HEK293T (cell line): ENCODE measurements at places on chromosomes 7 and 10.

- DNase-seq: no peak
Observed at GRCh38 chr10:63703113-63703670, 182.0 kb downstream of the REEP3 start.

- DNase-seq: no peak
Observed at GRCh38 chr10:108901781-108902618, 1021.3 kb downstream of the XPNPEP1 start.

DNA sequence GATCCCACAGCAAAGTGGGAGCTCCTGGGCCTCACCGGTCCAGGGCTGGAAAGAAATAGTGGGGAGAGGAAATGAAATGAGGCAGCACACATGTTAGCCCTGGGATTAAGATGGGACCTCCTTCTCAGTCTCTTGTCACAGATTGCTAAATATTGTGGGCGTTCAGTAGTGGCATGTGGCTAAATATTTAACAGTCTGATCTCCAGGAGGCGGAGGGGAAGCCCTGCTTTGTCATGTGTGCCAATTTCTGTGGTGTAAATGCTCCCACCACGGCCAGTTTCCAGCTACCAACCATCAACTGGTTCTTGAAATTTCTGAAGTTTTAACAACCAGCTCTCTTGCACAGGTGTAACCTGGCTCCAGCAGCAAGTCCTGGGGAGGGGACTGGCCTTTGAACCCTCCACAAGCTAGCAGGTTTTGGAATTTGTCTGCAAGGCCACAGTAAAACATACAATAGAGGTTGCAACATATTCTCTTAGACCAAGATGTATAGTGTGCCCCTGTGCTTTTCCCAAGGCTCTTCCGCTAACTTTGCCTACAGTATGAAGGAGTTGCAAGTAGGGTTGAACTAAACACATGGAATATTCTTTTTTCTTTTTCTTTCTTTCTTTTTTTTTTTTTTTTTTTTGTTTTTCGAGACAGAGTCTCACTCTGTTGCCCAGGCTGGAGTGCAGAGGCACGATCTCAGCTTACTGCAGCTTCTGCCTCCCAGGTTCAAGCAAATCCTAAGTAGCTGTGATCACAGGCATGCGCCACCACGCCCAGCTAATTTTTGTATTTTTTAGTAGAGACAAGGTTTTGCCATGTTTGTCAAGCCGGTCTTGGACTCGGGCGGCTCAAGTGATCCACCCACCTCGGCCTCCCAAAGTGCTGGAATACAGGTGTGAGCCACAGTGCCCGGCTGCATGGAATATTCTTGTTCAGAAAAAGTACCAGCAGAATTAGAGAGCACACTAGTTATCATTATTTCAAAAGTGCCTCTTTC is 103.1 kb upstream of the PCBD1 start:
- no peak for DNase-seq

DNA sequence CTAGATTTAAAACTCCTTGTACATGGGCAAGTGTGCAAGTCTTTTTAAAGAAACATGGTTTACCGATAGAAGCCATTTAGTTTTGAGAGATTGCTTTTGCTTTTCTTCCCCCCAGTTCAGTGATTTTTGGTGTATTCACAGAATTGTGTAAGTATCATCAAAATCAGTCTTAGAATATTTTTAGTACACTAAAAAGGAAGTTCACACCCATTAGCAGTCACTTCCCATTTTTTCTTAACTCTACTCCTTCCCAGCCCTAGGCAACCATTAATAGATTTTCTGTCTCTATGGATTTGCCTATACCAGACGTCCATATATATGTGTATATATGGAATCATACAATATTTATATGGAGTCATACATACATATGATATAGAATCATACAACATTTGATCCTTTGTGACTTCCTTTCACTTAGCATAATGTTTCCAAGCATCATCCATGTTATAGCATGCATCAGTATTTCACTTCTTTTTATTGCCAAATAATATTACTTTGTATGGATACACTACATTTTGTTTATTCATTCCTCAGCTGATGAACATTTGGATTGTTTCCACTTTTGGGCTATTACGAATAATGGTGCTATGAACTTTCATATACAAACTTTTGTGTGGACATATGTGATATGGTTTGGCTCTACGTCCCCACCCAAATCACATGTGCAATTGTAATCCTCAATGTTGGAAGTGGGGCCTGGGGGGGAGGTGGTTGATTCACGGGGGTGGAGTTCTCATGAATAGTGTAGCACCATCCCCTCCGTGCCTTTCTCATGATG is 16.5 kb upstream of the ARL4A start:
- no peak for DNase-seq

DNA sequence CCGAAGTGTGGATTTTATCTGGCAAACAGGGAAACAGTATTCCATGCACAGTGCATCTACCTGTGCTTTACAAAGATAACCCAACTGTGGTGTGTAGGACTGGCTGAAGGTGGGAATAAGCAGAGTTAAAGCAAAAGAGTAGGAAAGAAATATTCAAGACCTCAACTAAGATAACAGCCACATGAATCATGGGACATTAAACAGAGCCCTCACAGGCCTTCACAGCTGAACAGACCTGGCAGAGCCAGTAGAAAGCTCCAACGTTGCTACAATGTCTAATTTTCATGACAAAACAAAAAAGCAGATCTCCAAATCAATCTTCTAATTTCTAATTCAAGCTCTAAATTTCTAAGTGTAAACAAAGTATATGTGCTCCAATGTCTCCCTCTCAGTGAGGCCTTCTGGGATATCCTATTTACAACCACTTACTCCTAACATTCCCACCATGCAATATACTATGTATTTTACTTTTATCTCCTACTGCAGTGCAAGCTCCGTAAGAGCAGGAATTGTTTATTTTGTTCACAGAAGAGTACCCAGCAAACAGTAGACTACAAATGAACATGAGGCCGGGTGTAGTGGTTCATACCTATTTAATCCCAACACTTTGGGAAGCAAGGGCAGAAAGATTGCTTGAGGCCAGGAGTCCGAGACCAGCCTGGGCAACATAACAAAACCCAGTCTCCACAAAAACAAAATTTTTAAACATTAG is 63.5 kb downstream of the UBE2H start:
- DNase-seq: no peak

DNA sequence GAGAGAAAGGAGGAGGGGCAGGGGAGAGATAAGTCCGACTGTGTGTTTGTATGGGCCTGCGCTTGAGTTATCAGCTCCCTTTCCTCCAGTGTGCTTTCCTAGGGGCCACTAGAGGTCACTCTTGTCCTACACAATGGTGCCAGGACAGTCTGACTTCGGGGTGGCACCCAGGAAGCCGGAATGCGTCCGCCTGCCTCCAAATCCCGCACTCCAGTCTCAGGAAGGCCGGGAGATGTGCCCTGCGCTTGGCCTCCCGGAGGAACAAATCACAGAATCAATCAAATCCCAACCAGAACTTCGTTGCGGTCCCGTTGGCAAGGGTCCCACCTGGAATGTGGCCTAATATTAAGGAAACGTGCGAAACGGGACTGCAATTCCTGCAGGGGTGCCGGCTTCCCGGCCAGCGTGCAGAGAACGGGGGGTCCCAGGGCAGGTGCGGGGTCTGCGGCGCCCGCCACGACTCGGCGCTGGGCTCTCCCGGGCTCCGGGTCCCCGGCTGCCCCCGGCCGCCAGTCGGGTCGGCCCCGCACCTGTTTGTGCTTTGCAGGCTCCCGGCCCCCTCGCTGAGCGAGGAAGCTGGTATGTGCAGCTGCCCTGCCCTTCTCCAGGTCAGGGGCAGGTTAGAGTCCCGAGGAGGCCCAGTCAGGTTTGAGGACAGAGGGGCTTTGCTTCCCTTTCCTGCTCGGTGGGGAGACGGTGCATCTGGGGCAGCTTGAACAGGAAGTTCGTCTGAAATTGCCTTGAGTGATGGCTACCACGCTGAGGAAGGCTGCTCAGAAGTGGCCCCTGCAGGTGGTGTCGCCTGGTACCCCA is 21.0 kb upstream of the HPS1 start:
- DNase-seq: peak; percentile 91

DNA sequence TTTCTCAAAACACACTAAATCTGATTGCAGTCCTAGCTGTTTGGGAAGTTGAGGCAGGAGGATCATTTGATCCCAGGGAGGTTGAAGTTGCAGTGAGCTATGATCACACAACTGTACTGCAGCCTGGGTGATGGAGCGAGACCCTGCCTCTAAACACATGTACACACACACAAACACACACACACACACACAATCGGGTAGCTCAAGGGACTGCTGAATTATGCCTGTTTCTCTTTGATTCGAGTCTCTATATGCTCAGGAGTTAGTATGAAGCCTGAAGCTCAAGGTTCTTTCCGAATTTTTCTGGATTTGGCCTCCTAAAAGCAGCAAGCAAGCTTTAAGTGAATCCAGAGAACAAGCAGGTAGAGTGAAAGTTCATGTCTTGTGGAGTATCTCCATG is 22.5 kb downstream of the PRTFDC1 start:
- DNase-seq: no peak

DNA sequence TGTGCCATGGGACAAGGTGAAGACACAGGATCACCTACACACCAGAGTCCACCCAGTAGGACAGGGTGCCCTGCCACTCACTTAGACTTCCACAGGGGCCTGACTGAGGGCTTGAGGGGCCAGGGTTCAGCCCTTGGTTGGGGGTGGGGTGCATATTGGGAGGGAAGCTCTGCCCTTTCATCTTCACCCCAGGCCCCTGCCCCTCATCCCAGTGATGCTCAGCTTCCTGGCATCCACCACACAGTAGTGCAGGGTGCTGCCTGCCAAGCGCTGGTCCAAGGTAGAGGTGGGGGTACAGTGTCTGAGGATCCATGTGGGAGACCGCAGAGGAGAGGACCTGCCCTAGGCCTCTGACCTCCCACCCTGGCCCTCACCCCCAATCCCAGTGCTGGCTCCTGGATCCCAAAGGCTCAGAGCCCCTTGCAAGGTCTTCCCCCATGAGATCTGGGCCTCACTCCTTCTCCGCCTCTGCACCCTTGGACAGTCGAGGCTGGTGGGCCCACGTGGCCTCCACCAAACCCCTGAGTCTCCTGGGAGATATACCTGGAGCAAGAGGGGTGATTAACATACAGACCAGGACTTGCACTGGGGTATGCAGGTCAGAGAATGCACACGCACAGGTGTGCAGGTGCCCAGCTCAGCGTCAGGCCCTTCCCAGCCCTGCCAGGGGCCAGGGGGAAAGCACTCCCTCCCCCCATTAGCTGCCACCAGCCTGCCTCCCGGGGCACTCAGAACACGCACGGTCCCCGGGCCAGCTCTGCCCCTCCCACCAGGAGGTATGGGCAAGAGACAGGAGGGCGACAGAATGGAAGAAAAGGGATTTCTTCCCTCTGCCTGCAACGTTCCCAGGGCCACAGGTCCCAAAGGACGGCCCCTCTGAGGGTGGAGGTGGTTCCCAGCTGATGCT is 8.6 kb upstream of the IRF5 start:
- DNase-seq: no peak

DNA sequence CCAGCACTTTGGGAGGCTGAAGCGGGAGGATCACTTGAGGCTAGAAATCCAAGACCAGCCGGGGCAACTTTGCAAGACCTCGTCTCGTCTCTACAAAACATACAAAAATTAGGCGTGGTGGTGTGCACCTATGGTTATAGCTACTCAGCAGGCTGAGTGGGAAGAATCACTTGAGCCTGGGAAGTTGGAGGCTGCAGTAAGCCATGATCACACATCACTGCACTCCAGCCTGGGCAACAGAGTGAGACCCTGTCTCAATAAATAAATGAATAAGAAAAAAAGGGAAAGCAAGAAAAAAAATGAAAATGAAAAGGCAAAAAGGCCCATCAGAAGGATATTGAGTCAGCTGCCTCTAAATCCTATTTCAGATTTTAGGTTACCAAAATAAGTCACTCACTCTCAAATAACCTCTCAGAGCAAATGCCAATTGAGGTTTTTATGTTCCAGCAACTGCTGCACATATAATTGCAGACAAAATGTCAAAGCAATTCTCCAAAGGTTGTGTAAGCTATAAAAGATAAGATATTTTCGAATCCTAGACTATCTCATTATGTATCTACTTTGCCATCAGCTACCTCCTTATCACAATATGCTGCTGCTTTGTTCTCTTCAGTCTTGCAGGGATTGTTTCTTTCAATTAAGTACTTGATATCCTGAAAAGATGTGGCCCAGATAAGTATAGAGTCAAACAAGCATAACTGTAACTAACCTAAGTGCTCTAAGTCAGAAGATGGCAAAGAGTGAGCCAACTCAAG is 4.7 kb downstream of the BAZ1B start:
- DNase-seq: no peak

- DNase-seq: no peak
Observed at GRCh38 chr7:8507566-8507965, 74.2 kb downstream of the NXPH1 start.

DNA sequence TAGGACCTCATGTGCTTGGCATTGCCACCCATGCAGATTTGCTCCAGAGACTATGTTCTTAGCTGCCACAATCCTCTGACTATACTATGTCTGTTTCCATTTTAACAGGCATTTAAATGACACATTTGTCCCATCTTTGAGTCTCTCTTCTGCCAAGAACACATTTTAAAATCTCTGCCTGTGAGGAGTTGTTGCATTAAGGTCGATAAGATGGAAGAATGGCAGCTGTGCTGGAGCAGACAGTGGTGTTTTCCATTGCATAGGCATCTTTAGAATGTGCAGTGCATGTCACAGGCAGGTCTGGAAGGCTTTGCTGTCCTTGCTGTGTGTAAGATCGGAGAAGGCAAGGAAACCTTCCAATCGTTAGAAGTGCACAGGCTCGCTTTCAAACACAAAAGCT is 70.9 kb upstream of the CELF2 start:
- DNase-seq: no peak

DNA sequence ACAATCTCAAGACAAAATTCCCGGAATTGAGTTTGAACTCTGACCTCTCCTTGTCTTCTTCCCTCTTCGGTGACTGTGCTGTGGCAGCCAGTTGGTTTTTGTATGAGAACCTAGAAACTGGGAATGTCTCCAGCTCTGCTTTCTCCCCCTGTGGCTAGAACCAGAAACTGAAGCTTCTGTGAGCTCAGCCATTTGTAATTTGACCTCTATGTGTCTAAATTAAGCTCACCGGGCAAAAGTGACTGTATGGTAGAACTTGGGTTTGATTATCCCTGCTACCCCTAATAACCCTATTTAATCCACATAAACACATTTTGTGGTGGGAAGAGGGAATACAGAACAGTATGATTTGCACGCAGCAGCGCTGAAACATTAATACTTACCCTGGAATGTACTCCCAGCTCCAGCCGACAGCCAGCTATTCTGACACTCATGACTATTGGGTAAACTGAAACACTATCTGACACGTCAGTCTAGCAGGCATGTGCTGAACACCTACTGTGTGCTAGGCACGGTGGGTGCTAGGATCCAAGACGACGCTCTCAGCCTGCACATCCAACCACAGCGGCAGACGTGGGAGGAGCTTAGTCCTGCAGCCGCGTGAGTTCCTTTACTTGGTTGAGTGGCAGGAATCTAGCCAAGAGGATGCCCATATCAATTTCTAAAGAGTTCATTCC is 324.8 kb downstream of the SFMBT2 start:
- peak; percentile 72 for DNase-seq

GRCh38 chr10:102090772-102091171 is 25.6 kb downstream of the HPS6 start:
- DNase-seq: no peak
